ENCODE measurements at places on chromosomes 7 and 10. TPM values are rescaled to one million over a fixed set of nuclear protein-coding genes. Genes with fewer than 3 reads are reported as not detected.

The TAC1 gene
- 0.14 TPM for polyA plus RNA-seq

The CAV1 gene
- polyA plus RNA-seq = 70.1 TPM

The RHOBTB1 gene
- polyA plus RNA-seq = 28.4 TPM

The CEP41 gene
- polyA plus RNA-seq = 3.0 TPM

The PHKG1 gene
- polyA plus RNA-seq = 9.2 TPM

The NXPH1 gene
- not detected for polyA plus RNA-seq

The ZRANB1 gene
- 20.9 TPM for polyA plus RNA-seq

The PDLIM1 gene
- 97.3 TPM for polyA plus RNA-seq

The GJD4 gene
- not detected for polyA plus RNA-seq

The HMX2 gene
- not detected for polyA plus RNA-seq

The PON1 gene
- polyA plus RNA-seq = 0.04 TPM

The SEMA3D gene
- 0.04 TPM for polyA plus RNA-seq

The MACC1 gene
- polyA plus RNA-seq = not detected

The TSPAN15 gene
- 10.7 TPM for polyA plus RNA-seq

The TAF6 gene
- 58.4 TPM for polyA plus RNA-seq

The LIPK gene
- polyA plus RNA-seq = not detected

The GIMAP6 gene
- polyA plus RNA-seq = 8.2 TPM

The VPS26A gene
- 36.5 TPM for polyA plus RNA-seq

The ZNF248 gene
- 3.3 TPM for polyA plus RNA-seq

The NUDT1 gene
- 13.6 TPM for polyA plus RNA-seq

The OPN1SW gene
- not detected for polyA plus RNA-seq

The ANKRD7 gene
- polyA plus RNA-seq = not detected

The PCGF6 gene
- 8.9 TPM for polyA plus RNA-seq

The GRM8 gene
- not detected for polyA plus RNA-seq

The ACBD7 gene
- polyA plus RNA-seq = 0.06 TPM

The TCF7L2 gene
- 1.8 TPM for polyA plus RNA-seq

Measured in psoas muscle (tissue), 8 donors.